ENCODE measurements at places on chromosomes 13 and 19.

DNA sequence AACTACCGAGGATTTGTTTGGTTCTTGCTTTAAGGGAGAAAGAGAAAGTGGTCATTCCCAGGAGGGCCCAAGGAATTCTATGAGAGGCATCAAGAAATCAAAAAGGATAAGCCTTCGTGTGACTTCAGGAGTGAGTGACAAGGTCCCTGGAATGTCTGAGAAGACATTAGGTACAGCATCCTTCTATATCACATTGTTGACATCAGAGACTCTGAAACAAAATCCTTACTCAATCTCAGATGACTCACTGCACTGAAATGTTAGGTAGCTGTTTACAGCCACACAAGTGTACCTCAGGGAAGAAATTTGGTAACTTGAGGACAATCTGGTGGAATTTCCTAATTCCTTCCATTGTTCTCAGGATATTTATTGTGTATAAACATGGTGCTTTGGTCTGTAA is 7.9 kb upstream of the LGALS14 start:
- no peak for DNase-seq

DNA sequence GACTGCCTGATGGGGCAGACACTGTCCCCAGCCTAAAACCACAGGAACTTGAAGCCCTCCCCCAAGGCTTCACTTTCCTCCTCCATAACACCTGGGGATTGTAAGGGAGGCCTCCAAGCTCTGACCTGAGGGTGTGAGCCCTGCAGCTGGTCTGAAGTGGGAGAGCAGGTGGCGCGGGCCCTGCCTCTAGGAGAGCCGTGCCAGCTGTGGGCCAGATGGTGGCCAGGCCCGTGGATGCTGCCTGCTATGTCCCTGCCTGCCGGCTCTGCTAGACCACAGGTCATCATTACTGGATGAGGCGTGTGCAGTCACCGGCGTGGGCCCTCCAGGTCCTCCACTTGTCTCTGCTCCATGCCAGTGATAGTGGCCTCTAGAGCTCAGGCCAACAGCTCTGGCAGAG is 3.5 kb upstream of the KLHL26 start:
- DNase-seq: no peak

DNA sequence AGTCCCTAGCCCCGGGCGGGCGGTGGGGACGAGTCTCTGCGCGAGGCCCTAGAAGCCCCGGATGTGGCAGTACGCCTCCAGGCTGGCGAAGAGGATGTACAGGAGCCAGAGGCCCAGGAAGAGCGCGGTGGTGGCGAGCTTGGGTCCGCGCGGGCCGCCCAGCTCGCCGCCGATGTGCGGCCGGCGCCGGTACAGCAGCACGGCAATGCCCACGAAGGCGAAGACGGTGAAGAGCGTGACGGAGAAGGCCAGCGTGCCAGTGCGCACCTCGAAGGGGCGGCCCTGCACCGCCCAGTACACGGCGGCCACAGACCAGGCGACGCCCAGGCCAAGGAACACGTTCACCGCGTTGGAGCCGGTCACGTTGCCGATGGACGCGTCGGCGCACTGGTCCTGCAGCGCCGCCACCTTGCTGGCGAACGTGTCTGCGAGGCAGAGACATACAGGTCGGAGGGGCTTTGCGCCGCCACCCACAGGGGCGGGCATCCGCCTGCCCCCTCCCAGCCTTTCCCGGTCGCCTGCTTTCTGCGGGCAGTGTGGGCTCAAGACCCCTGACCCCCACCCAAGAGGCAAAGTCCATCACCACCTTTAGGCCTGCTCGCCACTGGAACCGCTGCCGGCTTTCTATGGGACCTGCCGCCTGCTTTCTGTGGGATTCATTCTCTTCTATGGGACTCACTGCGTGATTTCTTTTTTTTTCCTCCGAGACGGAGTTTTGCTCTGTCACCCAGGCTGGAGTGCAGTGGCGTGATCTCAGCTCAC is 10.9 kb upstream of the MEIS3 start:
- peak; percentile 17 for DNase-seq

DNA sequence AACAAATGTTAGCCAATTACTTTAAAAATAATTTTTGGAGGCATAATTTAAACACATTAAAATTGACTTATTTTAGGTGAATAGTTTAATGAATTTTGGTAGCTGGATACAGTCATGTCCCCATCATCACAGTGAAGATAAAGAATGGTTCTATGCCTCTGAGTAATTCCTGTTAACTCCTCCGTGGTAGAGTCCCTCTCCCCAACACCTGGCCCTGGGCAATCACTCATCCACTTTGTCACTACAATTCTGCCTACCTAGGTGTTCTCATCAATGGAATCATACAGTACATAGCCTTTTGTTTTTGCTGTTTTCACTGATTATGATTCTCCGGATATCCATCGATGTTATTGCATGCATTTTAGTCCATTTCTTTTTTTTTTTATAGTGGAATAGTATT is 55.6 kb downstream of the ING1 start:
- no peak for DNase-seq

- no peak for DNase-seq
Measured at GRCh38 chr19:30028992-30029343, 86.9 kb downstream of the URI1 start.

DNA sequence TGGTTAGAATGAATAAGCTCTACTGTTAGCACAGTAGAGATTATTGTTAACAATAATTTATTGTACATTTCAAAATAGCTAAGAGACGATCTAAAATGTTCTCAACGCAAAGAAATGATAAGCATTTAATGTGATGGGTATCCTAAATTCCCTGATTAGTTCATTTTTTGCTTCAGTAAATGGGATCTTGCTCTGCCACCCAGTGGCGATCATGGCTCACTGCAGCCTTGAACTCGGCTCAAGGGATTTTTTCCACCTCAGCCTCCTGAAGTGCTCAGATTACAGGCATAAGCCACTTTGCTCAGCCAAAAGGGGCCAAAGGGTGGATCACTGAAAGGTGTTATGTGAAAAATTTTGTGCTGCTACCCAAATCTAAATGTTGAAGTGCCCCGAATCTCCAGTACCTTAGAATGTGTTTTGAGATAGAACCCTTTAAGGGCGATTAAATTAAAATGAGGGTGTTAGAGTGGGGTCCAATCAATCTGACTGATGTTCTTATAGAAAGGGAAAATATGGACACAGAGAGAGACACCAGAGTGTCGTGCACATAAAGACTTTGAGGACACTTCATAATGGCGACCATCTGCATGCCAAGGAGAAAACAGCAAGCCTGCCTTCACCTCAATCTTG is 31.5 kb upstream of the ZNF766 start:
- DNase-seq: peak; percentile 49

DNA sequence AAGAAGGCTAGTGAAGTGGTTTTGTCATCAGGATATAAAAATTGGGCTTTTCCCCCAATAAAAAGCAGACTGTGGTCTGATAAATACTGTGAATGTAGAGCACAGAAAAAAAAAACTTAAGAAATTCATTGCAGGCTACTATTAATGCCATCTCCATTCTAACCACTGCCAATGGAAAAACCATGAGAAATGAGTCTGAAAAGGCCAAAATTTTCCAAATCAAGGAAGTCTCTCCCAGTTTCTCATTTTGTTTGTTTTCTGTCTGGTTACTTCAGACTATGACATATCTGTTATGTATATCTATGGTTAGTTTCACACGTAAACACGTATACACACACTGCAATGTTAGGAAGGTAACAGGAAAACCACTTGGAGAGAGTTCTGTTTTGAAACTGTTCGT is 193.6 kb upstream of the TSC22D1 start:
- no peak for DNase-seq

DNA sequence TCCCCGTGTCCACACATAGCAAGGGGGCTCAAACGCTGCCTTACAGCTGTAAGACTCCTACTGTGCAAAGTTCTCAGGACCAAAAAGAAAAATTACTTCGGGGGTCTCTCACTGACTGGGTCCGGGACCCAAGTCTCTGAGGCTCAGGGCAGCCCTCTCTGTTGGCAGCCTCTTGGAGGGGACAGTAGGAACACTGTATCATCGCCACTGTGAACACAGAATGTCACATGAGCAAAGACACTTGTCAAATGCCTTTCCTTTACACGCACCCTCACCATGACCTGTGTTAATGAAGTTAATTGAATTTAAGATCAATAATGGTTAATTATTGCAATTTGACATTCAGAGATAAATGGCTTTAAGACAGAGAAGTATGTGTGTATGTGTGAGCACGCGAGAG is 49.6 kb downstream of the TSHZ3 start:
- no peak for DNase-seq

DNA sequence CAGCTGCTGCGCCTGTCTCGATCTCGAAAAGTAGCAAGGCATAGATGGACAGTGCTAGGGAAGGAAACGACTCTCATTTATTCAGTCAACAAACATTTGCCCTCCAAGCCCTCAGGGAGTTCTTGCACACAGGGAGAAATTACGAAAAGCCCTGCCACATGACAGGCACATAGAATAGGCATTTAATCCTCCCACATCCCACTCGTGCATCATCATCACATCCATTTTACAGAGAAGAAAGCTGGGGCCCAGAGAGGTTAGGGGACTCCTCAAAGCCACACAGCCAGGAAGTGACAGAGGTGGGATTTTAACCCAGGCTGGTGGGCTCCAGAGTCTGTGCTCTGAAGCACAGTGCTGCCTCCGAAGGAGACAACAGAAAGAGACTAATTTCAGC is 11.6 kb downstream of the TMEM221 start:
- DNase-seq: no peak

DNA sequence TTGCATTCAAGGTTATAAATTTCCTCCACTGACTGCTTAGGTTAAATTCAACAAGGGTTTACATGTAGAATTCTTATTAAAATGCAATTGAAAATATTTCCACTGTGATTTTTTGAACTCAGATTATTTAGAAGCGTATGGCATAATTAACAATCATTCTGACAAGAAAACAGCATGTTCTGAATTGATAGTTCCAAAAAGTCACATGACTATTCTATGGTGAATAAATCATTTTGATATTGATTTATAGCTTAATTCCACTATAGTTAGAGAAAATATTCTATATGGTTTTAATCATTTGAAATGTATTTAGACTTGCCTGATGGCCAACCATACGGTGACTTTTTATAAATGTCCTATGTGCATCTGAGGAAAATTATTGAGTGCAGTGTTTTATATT is 3.0 kb downstream of the ZNF577 start:
- no peak for DNase-seq

DNA sequence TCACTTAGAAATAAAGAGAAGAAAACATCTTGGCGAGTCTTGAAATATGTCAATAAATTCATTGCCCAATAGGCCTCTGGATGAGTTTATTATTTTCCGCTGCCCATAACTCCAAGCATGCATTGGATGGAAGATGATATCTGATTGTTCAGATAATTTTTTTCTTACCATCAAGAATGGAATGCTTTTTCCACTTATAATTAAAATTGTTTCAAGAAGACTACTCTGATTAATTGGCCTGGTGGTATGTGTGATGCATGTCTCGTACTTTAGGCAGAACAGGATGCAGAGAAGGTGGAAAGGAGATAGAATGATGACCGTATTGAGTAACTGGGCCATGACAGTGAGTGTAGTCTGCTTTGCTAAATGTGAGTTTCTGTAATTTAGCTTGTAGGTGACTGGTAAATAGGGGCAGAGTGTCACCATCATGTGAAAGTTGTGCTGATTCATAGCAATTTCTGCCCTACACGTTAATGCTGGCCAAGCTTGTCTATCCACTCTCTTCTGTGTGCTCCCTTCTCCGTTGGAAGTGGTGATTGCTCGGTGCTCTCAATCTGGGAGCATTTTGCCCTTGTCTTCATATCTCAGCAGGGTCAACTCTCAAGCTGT is 13.5 kb upstream of the SPATA13 start:
- no peak for DNase-seq

- DNase-seq: peak; percentile 46
Measured at GRCh38 chr19:10699650-10700335, 1.4 kb upstream of the QTRT1 start.

DNA sequence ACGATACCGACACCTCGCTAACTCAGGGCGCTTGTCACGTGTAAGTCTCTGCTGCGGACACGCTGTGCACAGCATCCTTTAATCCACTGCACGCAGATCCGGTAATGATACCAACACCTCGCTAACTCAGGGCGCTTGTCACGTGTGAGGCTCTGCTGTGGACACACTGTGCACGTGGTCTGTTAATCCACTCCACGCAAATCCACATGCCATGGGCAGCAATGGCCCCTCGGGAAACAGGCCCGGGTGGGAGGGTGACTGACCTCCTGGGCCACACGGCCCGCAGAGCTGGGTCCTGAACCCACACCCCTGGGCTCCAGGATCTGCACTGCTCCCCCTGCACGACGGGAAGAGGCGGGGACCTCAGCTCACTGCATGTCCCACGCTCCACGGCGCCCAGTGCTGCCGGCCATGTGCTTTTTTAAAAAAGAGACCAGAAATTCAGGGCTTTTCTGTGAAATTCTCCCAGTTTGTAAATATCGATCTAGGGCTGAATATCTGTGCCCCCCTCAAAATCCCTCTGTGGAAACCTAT is 16.1 kb downstream of the SHC2 start:
- no peak for DNase-seq

- no peak for DNase-seq
Measured at GRCh38 chr19:50024719-50025021, 502 bp downstream of the VRK3 start.

DNA sequence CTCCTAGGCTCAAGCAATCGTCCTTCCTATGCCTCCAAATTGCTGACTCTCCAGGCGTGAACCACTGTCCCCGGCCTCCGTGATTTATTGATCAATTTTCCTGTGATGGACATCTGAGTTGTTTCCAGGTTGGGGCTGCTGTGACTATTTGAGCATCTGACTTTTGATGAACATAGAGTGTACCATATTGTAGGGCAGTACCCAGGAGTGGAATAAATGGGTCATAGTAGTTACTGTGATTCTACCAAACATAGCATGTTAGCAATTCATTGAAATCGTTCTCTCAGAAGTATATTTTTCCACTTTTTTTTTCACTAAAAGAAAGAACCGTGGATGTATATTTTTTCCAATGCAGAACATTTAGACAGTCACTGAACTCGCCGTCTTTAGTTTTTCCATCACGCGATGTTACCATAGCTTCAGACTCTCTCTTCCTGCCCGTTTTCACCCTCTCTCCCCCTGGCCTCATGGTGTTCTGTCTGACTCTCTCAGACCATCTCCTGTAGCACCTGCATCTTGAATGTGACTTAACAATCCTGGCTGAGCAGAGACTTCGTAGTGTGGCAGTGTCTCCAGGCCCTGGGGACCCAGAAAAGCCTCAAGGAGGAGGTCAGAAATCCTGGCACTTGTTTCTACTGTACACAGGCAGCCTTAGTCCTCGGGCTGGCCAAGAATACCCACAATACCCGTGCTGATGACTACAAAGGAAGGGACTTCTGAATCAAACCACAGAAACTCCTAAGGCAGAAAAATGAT is 3.2 kb upstream of the RASGRP4 start:
- DNase-seq: no peak

Data from CD4-positive, alpha-beta T cell treated with Interferon gamma for 1 hour (primary cell).